ENCODE measurements at places on chromosomes 11 and 22.

- DNase-seq, result no peak
Observed at GRCh38 chr11:2943711-2944118, 14.5 kb upstream of the PHLDA2 start.

DNA sequence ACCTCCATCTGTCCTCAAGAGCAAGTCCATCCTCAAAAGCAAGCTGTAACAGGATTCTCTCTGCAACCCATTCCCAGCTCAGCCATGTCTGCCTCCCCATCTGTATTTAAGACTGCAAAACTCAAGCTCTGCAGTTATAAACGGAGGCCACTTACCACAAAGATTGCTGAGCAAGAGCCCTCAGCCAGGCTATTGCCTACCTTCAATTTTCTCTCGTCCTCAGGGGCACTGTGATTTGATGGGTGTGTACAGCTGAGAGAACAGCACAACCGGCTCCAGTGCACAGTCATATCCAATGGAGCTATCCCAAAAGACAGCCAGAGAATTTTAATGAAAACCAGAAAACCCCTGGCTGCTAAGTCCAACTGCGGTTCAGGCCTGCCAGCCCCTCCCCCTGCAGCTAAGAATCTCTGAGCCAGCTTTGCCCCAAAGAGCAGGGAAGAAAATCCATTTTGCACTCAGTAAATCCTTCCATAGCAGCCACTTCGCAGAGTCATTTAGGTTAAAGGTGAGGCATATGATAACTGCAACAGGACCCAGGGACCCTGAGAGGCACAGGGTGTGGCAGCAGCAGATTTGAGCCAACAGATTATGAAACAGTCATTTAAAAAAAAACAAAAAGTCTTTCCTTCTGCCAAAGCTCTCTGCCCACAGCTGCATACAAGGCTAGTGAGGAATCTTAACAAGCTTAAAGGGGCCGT lies 37.6 kb downstream of the RAB30 start:
- DNase-seq, result no peak

DNA sequence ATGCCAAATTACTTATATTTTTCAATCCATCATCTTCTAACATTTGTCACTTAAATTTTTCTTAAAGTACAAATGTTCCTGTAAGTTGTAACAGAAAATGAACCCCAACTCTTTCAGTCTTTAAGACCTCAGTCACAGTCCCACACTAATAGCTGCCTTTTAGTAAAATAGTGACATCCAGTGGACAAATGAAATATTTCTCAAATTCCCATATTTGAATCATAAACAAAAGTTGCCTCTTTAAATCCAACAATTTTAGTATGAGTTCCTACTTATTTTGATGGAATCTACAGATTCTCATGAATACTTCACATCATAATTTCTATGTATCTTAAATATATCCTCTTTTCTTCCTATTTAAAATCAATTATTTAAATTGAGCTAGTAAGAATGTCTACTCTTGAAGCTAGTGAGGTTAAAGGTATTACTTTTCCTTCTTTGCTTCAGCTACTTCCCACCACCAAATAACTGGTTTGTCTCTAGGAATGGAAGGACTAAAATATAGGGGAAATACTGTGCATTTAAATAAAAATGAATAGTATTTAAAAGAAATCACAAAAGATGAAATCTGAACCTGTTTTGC lies 9.2 kb downstream of the LIN7C start:
- DNase-seq, result peak; percentile 39

- DNase-seq, result no peak
Observed at GRCh38 chr22:44127356-44127755, 53.4 kb upstream of the PARVG start.

GRCh38 chr11:73280626-73281025 lies 8.5 kb downstream of the P2RY6 start:
- DNase-seq, result no peak

DNA sequence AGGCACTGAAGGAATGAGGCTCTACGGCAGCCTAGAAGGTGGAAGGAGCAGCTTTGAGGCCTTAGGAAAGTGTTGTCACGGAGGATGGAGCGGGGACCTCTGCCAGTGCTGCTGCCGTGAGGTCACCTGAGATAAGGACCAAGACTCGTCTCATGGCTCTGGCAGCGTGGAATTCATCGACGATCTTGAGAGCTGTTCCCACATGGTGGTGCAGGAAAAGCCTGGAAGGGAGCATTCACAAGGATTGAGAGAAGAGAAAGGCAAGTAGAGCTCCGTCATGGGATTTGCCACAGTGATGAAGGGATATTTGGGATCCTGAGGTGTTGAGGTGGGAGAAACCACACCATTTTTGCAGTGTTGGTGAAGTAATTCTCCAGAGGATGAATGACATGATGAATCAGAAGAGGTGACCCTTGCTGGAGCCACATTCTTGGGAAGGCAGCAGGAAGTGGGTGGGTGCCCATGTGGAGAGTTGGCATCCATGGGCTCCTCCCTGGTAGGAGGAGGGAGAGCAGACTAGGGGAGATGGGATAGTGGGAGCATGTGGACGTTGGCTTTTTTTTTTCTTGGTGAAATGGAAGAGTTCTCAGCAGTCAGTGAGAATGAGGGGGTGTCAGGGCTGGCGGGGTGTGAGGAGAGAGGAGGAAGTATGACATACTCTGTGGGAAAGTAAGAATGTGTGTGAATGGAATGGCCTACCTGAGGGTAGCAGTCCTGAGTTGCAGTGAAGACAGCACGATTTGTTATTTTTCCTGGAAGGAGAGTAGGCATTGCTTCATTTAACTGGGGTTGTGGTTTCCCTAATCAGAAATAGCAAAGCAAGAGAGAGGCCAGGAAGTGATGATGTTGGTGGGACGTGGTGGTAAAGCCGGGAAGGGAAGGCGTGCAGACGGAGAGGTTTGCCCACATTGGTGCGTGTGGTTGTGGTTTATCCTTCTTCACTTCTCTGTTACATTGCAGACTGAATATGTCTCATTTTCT lies 11.1 kb downstream of the PPP6R3 start:
- peak; percentile 19 for DNase-seq

- DNase-seq, result no peak
Observed at GRCh38 chr11:7617032-7617431, 56.3 kb downstream of the CYB5R2 start.

GRCh38 chr11:73291781-73292524 lies 16.1 kb upstream of the ARHGEF17 start:
- DNase-seq, result no peak

DNA sequence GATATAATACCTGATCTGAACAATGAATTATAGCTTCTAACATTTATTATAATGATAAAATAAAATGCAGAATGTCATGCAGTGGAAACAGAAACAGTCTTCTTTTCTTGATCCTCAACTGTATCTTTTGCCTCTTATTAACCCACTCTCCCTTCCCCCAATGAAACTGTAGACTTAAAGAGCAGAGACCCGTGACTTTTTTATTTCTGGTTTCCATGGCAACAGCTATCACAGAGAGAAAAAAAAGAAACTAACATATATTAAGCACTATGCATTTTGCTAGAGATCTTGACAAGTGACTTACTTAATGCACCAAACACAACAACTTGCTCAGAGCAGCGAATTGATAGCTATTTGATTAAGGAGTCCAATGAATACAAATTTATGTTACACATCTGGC lies 69.3 kb downstream of the RAB38 start:
- no peak for DNase-seq

- DNase-seq, result no peak
Observed at GRCh38 chr11:101453682-101454081, 130.1 kb downstream of the TRPC6 start.

DNA sequence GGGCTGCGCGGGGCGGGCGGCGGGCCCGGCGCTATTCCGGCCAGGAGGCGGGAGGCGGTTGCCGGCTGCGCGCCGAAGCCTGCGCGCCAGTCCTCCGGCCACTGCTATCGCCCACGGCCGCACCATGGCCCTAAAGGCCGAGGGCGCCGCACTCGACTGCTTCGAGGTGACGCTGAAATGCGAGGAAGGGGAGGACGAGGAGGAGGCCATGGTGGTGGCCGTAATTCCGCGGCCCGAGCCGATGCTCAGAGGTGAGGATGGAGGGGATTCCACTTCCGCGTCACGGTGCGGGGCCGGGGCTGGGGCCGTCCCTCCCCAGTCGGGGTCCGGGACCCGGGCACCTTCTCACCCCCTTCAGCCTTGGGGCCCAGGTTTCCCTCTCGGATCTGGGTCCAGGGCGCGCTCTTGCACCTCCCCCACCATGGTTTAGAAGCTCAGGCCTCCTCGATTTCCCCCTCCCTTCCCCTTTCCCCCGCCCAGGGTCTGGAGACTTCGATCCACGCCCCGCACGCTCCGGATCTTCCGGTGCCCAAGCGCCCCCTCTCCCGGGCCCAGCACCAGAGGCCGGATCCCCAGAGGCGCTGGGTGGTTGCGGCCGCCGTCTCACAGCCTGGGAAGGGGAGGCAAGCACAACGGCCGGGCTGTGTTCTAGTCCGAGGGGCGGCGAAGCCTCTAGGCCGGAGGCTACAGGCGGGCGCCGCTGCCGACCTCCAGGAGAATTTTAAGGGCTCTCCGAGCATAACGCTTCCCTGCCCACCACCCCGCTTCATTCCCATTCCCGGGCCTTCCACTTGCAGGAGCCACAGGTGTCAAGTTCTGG lies 517 bp downstream of the SPINDOC start:
- DNase-seq, result peak; percentile 49

DNA sequence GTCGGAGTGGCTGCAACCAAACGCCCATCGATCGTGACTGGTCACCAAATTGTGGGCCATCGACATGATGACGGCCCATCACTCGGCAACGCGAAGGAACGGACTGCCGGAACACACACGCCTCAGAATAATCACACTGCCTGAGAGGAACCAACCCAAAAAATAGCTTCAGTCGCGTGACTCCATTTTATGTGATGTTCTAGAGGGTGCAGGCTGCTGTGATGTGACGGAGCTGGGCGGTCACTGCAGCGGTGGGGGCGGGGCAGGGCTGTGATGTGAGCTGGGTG lies 174.6 kb downstream of the CTTN start:
- DNase-seq, result no peak

DNA sequence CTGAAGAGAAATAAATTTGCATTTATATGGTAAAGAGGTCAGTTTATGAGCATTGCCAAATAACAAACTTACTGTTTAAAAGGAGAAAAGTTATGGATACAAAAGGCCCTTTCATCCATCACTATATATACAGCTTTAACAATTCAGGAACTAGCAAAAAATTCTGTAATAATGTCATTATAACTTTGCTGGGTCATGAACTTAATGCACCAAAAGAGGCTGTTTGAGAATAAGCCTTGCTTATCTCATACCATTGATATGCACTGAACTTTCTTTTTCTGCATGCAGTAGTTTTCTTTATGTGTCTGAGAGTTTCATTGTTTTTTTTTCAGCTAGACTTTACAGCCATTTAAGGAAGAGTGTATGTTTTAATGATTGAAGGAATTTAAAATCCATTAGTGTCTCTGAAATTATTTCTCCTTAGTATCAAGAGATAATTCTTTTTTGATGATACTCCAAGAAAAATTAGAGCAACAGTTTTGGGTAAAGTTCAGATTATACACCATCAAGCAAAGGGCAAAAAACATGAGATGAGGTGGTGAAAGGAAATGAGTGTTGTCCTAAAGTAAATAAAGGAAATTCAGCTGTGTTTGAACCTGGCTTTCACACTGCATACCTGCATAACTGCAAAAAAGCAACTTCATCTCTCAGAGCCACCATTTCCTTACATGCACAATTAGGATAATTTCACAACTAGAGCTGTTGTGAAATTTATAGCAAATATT lies 188.2 kb upstream of the ANO3 start:
- no peak for DNase-seq

DNA sequence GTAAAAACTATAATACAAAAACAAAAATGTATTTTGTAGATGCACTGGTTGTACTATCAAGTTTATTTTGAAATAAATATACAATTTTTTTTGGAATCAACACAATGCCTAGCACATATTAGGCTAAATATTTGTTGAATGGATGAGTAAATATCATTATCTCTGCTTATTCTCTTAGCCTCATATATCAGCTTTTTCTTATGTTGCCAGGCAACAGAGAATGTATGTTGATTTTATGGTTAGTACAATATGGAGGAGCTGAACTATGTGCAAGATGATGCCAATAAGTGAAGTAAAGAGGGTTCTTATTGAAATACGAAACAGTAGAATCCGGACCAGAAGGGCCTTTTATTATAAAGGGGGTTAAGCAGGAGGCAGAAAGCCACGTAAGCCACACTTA lies 94.9 kb downstream of the FAR1 start:
- no peak for DNase-seq

DNA sequence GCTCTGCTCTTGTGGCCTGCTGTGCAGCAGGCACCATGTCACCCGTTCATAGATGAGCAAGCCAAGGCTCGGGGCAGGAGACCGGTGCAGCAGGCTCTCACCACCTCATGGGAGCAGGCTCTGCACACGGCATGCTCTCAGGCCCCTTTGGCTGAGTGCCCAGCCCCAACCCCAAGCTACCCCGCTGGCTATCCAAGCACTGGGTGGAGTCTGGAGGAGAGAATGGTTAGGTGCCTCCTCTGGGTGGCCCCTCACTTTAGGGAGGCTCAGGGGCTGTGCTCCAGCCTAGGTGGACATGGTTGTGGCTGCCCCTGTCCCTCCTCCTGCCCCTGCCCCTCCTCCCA lies 199.9 kb downstream of the IGLL1 start:
- no peak for DNase-seq

GRCh38 chr11:99370549-99371216 lies 349.9 kb downstream of the CNTN5 start:
- no peak for DNase-seq

DNA sequence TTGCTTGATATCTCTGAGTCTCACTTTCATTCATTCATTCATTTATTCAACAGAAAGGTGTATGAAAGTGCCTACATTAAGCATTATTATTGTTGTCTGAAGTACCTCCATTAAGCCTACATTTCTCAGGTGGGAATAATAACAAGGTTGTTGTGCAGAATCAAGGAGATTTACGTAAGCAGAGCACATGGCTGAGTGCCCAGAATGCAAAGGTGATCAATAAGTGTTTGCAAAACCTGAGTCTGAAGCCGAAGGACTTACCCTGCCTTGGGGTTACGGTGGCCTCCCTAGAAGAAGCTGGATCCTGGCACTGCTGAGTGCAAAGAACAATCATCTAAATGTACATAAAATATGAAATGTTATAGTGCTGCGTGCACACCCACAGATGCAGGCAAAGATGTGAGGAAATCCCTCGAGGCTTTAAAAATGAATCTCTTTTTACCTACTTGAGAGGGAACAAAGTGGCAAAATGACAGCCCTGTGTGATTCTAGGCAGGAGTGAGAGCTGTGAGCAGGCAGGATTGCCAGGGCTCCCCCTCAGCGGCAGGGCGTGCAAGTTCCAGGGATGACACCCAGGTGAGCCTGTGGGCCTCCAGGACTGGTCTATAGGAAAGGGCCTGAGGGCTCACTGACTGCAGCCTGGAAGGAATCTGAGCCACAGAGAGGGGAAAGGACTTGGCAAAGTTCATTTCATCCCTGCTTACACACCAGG lies 133.1 kb upstream of the TBCEL start:
- no peak for DNase-seq
